A549 treated with Mapracorat at 1 μM for 4 hours (cell line): ENCODE measurements at places on chromosomes 7 and 10. TPM values are rescaled to one million over a fixed set of nuclear protein-coding genes. Genes with fewer than 3 reads are reported as not detected.

TDRD1 gene
- total RNA-seq, result not detected in 5 replicates

HECW1 gene
- 11.6 to 17.2 TPM (median 15.1 TPM) in 5 replicates for total RNA-seq

MBL2 gene
- total RNA-seq, result not detected in 5 replicates

RAB19 gene
- total RNA-seq, result not detected in 5 replicates

CYP26A1 gene
- 1.7 to 3.0 TPM (median 2.5 TPM) in 5 replicates for total RNA-seq
